Iris pigment epithelial cell (primary cell): ENCODE measurements at places on chromosomes 4 and X.

GRCh38 chr4:149017002-149017734 lies 575.0 kb upstream of the NR3C2 start:
- no peak for DNase-seq

- no peak for DNase-seq
Observed at GRCh38 chrX:150966235-150966634, 16.9 kb upstream of the HMGB3 start.

- DNase-seq, result peak; percentile 6
Observed at GRCh38 chrX:106249706-106250379, 81.7 kb downstream of the PWWP3B start.

DNA sequence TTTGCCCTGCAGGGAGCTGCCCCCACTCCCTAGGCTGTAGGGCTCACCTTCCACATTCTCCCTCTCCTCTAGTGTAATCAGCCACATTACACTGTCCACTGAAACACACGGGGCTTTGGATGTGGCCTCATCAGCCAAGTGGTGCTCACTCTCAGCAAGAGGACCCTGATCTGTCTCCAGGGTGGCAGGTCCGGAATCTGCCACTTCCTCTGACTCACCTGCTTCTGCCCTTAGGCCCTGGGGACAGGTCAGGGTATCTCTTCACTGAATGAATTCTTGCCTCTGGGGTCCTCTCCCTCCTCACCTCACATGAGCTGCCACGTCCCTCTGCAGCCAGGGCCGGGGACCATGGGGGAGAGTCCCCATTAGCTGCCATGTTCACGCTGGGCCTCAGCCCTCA lies 15.9 kb downstream of the ZNF41 start:
- DNase-seq, result no peak

- peak; percentile 46 for DNase-seq
Observed at GRCh38 chr4:27692158-27692557, 831.5 kb downstream of the STIM2 start.

DNA sequence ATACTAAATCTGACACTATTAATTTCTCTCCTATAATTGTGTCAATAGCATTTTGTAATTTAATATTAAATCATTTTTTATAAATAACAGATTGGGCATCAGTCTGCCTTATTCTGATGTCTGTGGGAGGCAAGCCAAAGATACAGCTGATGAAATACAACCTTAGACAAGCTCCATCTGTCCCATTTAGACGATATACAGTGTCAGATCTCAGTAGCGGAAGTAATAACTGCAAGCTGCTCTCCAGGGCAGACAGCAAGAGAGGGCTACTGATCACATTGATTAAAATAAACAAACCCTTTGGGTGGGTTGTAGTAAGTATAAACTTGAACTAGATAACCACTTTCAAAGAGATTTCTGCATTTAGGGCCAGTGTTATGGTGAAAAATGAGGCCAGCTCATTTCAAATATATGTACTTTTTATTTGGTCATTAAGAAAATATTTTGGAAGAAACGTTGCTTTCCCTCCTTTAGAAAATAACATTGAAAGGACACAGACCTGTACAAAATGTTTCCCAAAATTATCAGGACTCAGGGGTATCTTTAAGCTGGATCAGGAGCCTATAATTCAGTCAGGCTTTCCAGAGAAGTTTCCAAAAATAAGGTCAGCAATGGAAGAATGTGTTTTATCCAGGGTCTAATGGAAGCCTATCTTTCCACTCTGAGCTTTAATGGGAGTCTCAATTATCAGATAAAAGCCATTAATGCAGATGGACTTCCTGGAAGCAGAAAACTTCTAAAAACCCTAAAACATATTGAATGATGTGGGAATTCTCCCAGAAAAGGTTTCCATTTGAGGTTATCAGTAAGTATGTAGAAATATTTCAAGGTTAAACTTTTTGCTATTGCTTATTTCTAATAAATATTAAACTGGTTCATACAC lies 1028.8 kb upstream of the IGFBP7 start:
- no peak for DNase-seq

DNA sequence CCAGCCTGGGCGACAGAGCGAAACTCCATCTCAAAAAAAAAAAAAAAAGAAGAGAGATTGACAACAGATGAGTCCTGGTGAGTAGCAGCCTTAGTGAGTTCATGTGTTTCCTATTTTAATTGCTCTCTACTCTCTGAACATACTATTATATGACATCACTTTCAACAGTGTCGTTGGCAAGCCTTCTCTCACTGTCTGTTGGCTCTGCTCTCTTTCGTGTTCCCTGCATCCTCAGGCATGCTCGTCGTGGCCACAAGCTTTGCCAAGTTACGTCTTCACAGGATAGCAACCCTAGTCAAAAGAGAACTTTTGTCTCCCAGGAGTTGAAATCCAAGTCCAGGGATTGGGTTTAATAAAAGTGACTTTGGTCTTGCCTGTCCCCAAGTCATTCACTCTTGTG lies 117.1 kb upstream of the EGFL6 start:
- DNase-seq, result no peak

DNA sequence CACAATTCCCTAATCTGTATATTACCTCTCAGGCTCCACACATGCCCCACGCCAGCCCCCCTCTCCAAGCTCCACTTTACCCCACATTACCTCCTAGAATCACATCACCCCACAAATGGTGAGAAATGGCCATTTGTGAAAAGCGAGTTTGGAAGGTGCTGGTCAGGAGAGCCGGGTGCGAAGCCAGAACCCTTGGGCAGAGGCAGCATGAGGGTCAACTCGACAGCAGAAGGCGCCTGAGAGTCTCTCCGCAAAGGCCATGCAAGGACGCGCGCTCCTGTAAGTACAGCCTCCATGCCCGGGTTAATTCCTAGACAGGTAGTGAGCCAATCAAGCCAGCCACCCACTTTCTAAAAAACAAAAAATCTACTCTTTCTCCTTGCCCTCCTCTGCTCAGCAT lies 42.4 kb downstream of the RHOXF2 start:
- no peak for DNase-seq

DNA sequence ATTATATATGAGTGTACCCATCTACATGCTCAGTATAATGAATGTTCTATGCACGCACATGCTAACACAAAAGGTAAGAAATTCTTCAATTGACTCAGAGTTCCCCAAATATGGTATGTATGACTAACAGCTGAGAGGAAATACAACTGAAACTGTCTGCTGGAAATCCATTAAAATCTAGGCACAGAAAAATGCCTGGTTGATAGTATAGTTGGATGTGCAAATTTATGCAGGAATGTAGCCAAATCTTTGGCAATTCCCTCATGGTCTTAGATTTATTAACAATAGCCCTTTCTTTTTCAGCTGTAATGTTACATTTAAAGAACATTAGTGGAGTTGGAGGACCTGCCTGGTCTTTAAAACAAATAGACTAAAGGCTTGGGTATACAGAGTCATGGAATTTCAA lies 5.5 kb downstream of the CAMK2D start:
- peak; percentile 72 for DNase-seq

GRCh38 chr4:166991006-166991561 lies 243.2 kb downstream of the SPOCK3 start:
- DNase-seq, result no peak

DNA sequence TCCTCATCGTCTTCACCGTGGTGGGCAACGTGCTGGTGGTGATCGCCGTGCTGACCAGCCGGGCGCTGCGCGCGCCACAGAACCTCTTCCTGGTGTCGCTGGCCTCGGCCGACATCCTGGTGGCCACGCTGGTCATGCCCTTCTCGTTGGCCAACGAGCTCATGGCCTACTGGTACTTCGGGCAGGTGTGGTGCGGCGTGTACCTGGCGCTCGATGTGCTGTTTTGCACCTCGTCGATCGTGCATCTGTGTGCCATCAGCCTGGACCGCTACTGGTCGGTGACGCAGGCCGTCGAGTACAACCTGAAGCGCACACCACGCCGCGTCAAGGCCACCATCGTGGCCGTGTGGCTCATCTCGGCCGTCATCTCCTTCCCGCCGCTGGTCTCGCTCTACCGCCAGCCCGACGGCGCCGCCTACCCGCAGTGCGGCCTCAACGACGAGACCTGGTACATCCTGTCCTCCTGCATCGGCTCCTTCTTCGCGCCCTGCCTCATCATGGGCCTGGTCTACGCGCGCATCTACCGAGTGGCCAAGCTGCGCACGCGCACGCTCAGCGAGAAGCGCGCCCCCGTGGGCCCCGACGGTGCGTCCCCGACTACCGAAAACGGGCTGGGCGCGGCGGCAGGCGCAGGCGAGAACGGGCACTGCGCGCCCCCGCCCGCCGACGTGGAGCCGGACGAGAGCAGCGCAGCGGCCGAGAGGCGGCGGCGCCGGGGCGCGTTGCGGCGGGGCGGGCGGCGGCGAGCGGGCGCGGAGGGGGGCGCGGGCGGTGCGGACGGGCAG lies 792 bp downstream of the ADRA2C start:
- DNase-seq, result peak; percentile 3

GRCh38 chrX:22526339-22526738 lies 253.6 kb downstream of the CBLL2 start:
- peak; percentile 75 for DNase-seq

- no peak for DNase-seq
Observed at GRCh38 chr4:144362366-144362765, 221.8 kb upstream of the GYPA start.

DNA sequence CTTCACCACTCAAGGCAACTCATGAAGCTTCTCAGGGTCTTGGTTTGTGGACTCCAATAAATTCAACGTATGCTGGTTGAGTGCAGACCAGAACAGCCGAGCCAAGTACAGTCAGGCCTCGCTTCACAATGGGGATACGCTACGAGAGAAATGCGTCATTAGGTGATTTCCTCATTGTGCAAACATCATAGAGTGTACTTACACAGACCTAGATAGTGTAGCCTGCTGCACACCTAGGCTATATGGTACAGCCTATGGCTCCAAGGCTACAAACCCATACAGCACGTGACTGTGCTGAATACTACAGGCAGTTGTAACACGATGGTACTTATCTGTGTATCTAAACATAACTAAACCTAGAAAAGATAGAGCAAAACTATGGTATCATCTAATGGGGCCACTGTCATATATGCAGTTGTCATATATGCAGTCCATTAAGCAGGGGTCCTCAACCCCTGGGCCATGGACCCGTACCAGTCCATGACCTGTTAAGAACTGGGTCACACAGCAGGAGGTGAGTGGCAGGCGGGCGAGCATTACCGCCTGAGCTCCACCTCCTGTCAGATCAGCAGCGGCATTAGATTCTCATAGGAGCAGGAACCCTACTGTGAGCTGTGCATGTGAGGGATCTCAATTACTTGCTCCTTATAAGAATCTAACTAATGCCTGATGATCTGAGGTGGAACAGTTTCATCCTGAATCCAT lies 31.5 kb downstream of the RTL5 start:
- no peak for DNase-seq

DNA sequence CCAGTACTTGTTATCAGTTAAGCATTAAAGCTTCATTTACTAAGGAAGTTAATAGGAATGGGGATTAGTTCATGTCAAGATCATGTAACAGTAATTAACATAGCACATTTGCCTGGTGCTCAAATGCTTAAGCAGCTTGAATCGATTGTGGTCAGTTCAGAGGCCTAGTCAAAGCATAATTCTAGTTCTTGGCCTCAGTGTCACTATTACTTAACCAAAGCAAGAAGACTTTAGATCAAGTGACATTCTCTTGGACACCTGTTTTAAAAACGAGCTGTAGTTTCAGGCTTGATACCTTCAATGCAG lies 115.2 kb upstream of the BMPR1B start:
- DNase-seq, result peak; percentile 38
